ENCODE measurements at places on chromosomes 5 and 9.

- no peak for DNase-seq
Measured at GRCh38 chr5:68385936-68386335, 170.4 kb downstream of the PIK3R1 start.

DNA sequence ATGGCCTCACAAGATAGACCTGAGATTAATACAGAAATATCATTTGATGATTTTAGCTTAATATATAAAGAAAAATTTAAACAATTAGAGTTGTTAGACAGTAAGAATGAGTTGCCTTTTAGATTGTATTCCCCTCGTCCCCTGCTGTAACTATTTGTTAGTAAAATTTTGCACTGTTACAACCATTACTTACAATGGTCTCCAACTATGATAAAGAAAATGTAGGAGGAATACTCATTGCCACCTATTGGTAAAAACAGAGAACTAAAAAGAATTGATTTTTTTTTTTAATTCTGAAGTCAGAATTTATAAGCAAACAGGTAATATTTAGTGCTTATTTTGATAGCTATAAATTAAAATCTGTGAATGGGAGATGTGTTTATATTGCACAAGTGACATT is 937.6 kb downstream of the TLE4 start:
- DNase-seq, result no peak

- DNase-seq, result no peak
Measured at GRCh38 chr5:94239266-94239665, 379.1 kb downstream of the KIAA0825 start.

GRCh38 chr5:38921174-38921573 is 75.4 kb downstream of the OSMR start:
- DNase-seq, result no peak

- DNase-seq, result no peak
Measured at GRCh38 chr5:8944005-8944404, 601.9 kb downstream of the SEMA5A start.

DNA sequence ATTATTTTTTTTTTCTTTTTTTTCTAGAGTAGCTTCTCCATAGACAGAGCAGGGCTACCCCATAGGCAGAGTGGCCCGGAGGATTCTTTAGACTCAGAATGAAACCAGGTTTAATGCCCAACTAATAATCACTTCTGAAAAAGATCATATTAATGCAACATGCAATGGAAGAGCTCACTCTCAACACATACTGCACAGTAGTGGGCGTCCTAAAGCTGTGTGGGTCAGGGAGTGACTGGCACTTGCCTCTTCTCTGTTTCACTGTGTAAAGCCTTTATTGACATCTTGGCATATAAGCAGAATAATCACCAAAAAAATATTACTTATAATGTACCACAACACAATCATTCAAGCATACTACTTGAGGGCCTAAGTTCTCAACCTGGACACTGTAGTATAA is 11.1 kb downstream of the PWWP2A start:
- no peak for DNase-seq

- peak; percentile 13 for DNase-seq
Measured at GRCh38 chr9:34986540-34987047, 3.0 kb upstream of the DNAJB5 start.

Measured in SHP77 (cell line).